ENCODE measurements at places on chromosomes 11 and 22.
A peak's percentile ranks its signal among the peaks of the same experiment; 100 is the strongest.

DNA sequence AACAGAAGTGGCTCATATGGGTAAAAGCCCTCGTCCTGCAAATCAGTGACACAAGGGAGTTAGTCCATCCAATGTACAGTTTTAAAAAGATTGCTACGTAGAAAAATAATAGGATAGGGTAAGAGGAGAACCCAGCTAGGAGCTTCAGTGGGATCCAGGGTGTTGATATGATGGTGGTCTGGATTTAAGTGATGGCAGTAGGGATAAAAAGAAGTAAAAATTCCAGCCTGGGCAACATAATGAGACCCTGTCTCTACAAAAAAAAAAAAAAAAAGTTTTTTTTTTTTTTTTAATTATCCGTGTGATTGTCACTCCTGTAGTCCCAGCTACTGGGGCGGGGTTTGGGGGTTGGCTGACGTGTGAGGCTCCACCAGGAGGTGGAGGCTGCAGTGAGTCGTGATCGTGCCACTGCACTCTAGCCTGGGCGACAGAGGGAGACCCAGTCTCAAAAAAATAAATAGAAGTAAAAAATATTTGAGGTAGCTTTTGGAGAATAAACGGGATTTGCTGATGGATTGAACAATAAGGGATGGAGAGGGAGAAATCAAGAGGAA lies 7.0 kb upstream of the L3MBTL2 start:
- DNase-seq = no peak

DNA sequence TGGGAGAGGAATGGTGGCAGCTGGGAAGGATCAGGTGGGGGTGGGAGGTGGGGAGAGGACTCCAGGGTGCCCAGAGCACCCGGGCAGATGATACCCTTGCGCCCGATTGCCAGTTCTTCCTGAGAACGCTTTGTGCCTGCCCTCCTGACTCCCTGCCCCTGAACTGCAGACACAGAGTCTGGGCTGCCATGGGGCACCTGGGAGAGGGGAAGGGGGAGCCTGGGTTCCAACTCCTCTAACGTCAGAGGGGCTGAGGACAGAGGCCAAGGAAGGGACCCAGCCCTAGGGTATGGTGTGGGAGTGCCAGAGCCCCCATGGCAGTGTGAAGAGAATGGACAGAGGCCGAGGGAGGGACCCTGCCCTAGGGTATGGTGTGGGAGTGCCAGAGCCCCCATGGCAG lies 920 bp upstream of the KCNK7 start:
- DNase-seq = no peak

DNA sequence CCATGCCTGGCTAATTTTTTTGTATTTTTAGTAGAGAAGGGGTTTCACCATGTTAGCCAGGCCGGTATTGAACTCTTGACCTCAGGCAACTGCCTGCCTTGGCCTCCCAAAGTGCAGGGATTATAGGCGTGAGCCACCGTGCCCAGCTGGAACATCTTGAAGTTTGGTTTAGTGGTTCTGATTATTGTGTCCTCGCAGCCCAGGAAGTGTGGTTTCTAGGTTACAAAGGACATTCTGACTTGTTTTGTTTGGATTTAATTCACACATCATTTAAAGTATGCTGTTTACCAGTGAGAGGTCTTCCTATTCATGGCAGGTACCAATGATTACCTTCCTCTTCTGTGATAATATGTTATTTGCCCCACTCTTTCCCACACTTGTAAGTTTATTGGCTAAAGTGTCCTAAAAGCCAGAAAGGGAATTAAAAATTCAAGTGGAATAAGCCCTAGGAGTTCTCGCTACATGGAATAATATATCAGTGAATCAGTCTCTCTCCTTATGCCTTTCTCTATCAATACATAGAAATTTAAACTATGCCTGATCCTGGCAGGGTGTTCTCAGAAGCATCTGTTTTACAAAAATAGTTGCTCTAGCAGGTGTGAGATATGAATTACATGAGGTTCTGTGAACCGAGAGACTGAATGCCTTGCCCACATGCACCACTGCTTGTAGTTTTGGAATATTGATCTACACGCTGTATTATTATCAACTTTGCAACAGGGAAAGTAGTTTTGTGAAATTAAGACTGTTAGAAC lies 263.1 kb downstream of the DDX10 start:
- no peak for DNase-seq

GRCh38 chr11:117197516-117198456 lies 1.4 kb upstream of the TAGLN start:
- no peak for DNase-seq

DNA sequence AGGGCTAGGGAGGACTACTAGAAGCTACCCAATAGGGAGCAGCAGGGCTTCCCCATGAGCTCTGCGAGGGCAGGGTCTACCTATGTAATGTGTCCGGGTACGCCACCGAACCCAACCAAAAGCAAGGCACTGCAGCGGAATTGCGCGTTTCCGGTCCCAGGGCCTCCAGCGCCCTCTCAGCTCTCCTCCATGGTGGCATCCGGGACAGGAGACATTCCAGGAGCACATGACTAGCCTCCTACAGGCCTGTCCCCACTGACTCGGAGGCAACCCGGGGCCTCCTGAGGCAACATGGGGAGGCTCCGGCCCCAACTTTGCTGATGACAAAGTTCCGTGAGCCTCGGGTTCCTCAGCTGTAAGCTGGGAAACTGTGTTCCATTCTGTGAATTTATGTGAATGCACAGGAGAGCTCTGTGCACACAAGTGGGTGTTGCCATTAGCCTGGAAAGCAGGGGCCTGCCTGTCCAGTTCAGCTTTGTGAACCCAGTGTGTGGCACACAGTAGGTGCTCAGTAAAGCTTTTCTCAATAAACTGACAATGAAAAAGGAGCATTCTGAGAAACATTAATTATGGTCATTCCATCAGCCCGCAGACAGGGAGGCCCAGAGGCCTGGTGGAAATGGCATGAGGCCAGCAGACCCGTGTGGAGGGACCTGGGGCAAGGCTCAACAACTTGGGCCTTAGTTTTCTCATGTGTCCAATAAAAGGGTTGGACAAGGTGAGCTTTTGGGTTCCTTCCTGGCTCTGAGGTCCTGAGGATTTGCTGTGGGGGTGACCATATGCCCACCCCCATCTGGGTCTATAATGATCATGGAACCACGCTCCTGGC lies 50.3 kb downstream of the CHRDL2 start:
- no peak for DNase-seq

- no peak for DNase-seq
Measured at GRCh38 chr11:115463606-115464005, 40.6 kb downstream of the CADM1 start.

- peak; percentile 45 for DNase-seq
Measured at GRCh38 chr22:30005213-30005857, 74.9 kb upstream of the HORMAD2 start.

DNA sequence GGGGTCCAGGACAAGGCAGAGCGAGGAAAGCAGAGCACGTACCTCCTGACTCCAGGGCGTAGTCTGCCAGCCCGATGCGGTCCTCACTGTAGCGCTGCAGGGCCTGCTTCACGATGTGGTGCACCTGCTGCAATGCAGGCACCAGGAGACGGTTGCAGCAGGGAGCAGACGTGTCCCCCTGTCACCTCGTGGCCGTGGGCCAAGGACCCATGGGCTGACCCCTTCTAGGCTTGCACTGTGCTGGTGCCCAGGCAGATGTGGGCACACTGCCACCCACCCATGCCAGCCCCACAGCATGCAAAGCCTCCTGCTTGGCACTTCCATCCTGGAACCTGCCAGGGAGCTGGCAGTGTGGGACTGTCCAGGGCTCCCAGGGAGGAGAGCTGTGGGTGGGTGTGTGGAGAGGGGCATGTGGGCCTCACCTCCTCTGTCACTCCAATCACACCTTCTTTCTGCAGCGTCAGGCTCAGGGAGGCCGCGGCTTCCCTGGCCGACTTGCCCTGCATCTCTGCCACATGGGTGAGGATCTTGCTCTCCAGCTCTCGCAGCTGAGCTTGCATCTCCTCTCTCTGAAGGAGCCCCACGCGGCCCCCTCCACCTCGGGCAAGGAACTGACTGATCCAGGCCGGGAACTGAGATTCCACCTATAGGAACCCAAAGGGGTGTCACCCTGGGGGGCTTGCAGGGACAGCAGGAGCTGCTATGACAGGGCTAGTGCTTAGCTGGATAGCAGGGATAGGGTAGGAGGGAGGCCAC lies 16.3 kb downstream of the SUN2 start:
- no peak for DNase-seq

GRCh38 chr11:111320728-111321568 lies 22.6 kb downstream of the POU2AF3 start:
- no peak for DNase-seq

DNA sequence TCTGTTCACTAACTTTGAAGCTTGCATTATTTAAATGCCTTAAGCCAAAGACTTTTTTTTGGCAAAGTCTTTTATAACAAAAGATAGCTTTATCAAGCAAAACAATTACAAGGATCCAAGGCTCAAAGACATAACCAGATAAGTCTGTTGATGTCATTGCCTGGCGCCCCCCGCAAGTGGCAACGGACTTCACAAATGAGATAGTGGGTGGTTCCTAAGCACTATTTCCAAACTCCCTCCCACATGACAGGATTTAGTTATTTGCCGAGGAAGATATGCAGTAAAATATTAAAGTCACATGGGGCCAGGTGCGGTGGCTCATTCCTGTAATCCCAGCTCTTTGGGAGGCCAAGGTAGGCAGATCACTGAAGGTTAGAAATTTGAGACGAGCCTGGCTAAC lies 194.2 kb upstream of the DDI1 start:
- DNase-seq = no peak

DNA sequence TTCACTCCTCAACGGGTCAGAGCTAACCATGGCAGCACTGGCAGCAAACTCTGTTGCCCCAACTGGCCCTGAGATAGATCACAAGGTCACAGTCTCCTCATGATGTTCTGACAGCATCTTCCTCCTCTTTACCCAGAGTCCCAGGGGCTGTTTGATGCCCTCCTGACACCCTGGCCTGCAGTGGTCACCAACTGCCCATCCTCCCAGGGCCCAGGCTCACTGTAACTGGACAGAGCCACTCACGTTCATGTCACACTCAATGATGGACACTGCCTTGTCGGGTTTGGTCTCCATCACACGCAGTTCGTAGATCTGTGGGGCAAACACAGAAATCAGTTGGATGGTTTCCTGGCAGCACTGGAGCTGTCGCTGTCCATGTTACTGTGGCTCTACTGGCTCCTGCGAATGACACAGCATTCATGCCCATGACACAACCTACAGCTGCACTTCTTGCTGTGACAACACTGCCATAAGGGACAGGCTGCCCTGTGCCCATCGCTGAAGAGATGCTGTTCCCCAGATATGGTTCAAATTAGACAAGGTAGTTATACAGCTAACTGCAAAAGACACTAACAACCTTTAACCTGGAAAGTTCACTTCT lies 10.4 kb upstream of the C22orf39 start:
- no peak for DNase-seq

GRCh38 chr11:16313846-16314245 lies 42.5 kb downstream of the SOX6 start:
- no peak for DNase-seq

DNA sequence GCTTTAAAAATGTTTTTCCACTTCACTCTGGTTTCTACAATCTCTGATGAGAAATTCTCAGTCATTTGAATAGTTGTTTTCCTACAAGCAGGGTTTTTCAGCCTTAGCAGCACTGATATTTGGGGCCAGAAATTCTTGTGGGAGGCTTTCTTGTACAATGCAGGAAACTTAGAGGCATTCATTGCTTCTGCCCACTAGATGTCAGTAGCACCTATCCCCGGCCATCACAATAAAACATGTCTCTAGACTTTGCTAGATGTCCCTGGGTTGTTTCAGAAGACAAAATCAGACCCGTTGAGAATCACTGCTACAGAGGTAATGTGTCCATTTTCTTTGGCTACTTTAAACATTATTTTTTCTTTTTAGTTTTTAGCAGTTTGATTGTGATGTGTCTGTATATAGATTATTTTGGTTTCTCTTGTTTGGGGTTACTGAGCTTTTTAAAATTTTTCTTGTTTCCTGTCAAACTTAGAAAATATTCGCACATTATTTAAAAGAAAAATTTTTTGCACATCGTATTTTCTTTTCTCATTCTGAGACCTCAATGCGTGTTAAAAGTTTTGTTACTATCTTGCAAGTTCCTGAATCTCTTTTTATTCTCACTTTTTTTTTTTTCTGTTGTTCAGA lies 60.8 kb upstream of the CCDC179 start:
- DNase-seq = peak; percentile 30

GRCh38 chr11:83073258-83073657 lies 1.6 kb upstream of the RAB30 start:
- no peak for DNase-seq

GRCh38 chr11:43393765-43394355 lies 35.1 kb downstream of the TTC17 start:
- no peak for DNase-seq

DNA sequence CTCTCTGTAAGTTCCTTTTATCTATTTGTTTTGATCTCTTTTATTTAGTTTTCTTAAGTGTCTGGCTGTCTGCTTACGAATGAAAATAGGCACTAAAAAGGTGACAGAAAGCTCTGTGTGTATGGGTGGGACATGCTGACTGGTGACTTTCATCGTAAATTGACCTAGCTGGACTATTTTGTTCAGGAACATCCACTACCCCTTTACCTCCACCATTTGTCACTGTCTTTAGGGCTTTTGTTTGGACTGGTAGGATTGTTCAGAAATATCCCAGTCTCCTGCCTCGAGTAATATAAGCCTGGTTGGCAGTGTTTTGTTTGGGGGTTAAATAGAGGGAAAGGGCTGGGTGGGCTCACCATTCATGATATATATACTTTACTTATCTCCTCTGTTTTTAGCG lies 20.9 kb downstream of the EMSY start:
- DNase-seq = no peak

GRCh38 chr11:121652971-121653370 lies 200.2 kb upstream of the SORL1-AS1 start:
- DNase-seq = no peak

GRCh38 chr22:48713272-48714205 lies 1114.1 kb downstream of the BRD1 start:
- no peak for DNase-seq

- no peak for DNase-seq
Measured at GRCh38 chr11:83456075-83456474, 169.9 kb upstream of the CCDC90B start.

DNA sequence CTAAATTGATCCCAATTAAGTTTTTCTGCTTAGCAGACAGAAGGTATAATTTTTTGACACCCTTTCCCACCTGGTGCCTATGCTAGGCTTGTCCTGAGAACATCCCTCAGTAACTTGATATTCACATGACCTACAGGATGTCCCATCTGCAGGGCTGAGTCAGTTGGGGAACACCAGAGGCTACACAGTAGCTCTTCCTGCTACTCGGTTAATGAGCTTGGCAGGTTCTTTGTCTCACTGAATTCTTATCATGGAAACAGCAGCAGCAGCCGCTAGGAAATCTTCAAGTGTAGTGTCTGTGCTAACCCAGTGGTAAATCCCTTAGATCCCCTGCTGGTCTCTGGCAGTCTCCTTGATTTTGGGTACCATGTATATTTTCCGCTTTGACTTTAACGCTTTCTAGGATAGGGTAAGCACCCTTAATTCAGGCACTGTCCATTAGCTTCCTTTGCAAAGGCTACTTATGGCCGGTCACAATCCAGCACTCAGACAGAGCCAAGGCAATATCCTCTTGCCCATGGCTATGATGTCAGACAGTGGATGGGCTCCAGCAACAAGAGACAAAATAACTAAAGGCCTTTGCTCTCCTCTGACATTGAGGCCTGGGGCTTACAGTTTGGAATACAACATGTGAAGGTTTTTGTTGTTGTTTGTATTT lies 8.5 kb downstream of the MRPL16 start:
- no peak for DNase-seq
